EL (cell line): ENCODE measurements at places on chromosomes 6 and 20.

DNA sequence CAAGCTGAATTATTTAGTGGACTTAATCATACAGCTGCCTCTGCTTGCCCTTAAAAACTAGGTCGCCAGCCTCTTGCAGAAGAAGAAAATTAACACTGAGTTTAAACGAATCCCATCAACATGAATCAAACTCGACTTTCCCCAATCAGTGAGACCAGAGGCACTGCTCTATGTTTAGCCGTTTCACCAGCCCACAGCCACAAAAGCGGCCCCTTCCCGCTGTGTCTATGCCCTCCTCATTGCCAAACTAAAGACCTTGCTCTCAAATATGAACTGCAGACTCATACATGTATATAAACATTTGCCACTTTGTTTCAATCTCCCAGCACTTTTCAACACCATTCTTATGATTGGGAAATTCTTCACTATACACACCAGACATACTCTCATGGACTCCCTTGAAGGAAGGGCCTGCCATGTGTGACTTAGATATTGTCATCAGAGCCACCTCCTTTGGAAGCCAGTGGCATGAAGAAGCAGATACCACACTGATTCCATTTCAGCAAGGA, 105.8 kb upstream of the ADGRF1 start:
- DNase-seq, result no peak

- DNase-seq, result no peak
These were observed 3.9 kb downstream of the CD109 start for GRCh38 chr6:73699676-73700459.

- peak; percentile 26 for DNase-seq
These were observed 26.7 kb upstream of the TFAP2B start for GRCh38 chr6:50791900-50792508.

- DNase-seq, result no peak
These were observed 60.1 kb downstream of the SESN1 start for GRCh38 chr6:109034526-109034925.

GRCh38 chr6:139686308-139686707, 311.9 kb upstream of the CITED2 start:
- peak; percentile 20 for DNase-seq

DNA sequence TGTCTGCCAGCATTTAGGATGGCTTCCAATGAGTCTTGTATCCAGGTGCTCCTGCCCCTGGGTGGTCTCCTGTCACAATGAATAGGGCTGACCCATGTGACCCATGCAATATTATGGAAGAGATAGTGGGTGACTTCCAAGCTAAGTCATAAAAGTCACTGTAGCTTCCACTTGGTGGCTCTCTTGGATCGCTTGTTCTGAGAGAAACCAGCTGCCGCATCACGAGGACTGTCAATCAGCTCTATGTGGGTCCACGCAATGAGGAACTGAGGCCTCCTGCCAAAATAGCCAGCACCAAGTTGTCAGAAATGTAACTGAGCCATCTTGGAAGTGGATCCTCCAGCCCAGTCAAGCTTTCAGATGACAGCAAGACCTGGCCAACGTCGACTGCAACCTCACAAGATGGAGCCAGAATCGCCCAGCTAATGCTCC, 14.9 kb upstream of the MATN4 start:
- peak; percentile 34 for DNase-seq

DNA sequence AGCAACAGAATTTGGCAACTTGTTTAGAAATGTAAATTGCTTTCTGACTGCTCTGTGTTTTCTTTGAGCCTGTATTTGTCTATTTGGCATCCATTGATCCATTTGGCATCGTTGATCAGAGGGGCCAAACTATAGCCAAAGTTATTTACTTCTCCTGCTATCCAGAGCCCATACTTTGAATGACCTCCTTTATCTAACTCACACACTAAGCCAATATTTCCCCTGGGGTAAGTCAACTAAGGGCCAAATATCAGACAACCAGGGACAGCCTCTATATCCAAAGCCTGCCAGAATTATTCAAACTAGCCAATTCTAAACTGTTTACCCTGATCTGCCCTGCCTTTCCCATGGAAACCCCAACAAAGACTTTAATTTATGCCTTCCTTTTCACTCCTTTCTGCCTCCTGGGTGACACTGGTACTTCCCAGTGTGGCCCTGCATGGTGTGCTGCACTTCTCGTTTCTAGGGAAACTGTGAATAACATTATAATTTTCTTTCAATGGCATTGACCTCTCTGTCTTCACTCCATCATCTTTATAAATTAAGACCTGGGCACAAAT, 19.8 kb upstream of the ZNF184 start:
- DNase-seq, result no peak

DNA sequence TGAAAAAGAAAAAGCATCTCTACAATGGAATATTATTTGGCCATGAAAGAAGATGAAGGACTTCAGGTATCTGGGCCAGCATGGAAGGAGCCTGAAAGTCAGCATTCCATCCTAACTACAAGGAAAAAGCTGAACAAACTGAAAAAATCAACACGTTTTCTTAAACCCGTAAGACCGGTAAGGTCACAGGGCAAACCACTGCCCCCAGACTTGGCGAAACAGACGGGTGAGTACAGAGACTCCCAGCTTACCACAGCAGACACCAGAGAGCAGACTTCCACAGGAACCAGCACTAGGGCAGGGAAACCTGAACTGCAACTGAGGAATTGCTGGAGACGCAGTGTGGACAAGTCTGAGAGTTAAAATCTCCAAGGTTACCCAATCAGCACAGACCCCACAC, 31.4 kb downstream of the BEND3 start:
- DNase-seq, result no peak

DNA sequence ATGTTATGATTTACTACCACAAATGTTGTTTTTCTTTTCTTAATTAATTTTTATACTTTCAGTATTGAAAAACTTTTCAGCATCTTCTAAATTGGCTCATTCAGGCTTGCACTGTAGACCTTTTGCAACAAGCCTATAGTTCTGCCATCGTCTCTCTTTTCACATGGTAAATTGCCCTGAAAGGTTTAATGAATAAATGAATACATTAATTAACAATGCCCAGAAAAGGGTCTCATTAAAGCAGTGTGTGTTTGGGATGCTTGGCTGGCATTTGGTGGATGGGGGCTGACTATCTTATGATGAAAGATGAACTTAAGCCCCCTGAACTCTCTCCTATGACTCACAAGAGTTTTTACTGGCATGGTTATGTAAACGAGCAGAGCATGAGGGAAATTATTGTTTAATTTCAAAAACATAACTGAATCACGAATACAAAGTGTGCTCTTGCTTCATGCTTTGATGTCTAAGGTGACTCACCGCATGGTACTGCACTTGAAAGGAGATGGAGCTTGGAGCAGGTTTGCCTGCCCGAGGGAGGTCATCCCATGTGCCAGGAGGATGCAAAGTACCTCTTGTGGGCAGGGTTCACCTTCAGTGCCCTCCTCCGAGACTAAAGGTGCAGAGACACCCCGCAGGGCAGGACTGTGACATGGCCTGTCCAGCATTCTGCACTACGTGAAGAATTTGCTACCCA, 13.8 kb upstream of the PCK1 start:
- no peak for DNase-seq
